ENCODE measurements at places on chromosomes 5 and 9.

- no peak for DNase-seq
These were observed 372.9 kb downstream of the OSTF1 start for GRCh38 chr9:75461183-75461582.

DNA sequence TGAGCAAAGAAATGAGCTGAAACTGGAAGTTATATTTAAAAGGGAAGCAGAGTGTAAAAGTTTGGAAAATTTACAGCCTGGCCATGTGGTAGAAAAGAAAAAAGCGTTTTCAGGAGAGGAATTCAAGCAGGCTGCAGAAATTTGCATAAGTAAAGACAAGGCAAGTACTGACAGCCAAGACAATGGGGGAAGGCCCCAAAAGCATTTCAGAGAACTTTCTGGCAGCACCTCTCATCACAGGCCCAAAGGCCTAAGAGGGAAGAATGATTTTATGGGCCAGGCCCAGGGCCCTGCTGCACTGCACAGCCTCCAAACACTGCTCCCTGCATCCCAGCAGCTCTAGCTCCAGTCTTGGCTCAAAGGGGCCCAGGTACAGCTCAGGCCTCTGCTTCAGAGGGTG, 169.7 kb downstream of the GLIS3 start:
- DNase-seq: no peak

DNA sequence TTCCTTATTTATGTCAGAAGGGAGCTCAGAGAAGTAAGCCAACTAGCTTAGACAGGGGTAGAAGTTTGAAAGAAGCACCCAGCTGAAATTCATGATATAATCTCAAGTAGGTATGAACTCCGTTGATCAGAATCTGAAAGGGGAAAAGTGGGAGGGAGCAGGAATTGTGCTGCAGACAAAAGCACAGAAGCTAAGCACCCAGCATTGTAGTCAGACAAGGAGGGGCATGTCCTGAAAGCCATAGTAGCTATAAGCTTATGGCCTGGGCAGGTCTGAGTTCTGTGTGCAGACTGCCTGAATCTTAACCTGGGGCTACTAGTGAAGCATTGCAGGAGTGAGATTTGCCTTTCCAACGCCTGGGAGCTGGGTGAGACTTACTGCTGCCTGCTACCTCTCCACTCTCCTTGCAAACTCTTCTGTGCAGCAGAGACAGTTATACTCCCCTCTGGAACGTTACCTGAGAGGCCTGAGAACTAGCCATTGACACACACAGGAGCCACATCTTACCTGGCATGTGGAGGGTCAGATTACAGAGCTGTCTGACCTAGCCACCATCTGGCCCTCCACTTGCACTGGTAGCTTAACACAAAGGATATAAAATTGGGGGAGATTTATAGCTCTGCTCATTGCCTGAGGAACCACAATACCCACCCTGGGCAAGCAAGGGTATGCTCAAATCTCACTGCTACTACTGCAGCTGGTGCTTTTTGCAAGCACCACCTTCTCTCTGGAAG, 9.8 kb upstream of the CYLC2 start:
- no peak for DNase-seq

- DNase-seq: no peak
These were observed 854 bp upstream of the ARL15 start for GRCh38 chr5:54311176-54311677.

DNA sequence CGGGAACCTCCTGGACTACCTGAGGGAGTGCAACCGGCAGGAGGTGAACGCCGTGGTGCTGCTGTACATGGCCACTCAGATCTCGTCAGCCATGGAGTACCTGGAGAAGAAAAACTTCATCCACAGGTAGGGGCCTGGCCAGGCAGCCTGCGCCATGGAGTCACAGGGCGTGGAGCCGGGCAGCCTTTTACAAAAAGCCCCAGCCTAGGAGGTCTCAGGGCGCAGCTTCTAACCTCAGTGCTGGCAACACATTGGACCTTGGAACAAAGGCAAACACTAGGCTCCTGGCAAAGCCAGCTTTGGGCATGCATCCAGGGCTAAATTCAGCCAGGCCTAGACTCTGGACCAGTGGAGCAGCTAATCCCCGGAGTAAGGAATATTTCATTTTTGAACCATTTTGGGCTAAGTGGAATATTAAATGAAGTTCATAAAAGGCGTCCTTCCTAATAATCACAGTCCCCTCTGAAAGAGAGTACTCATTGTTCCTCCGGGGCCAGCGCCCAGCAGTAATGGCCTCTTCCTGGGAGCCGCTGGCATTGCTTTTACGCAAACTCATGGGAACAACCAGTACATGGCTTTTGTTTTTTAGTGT, 23.6 kb downstream of the QRFP start:
- DNase-seq: peak; percentile 90

- DNase-seq: no peak
These were observed 42.4 kb upstream of the SV2C start for GRCh38 chr5:76040806-76041205.

- DNase-seq: no peak
These were observed 4.9 kb upstream of the UBTD2 start for GRCh38 chr5:172288465-172288864.

DNA sequence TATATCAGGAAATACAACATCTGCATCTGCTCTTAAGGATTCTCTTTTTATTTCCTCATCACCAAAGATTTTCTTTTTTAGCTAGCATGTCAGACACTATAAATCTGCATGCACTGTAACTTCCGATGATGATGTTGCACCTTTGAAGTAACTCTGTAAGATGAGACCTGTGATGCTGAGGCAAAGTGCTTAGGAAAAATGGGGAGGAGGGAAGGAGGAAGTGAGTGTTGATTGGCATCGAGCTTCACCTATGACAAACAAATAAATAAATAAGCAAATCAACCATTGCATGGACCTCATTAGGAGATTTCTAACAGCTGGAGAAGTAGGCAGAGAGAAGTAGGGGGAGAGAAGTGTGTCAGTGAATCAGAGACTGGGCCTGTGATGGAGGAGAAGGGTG, 52.6 kb downstream of the ENC1 start:
- no peak for DNase-seq

DNA sequence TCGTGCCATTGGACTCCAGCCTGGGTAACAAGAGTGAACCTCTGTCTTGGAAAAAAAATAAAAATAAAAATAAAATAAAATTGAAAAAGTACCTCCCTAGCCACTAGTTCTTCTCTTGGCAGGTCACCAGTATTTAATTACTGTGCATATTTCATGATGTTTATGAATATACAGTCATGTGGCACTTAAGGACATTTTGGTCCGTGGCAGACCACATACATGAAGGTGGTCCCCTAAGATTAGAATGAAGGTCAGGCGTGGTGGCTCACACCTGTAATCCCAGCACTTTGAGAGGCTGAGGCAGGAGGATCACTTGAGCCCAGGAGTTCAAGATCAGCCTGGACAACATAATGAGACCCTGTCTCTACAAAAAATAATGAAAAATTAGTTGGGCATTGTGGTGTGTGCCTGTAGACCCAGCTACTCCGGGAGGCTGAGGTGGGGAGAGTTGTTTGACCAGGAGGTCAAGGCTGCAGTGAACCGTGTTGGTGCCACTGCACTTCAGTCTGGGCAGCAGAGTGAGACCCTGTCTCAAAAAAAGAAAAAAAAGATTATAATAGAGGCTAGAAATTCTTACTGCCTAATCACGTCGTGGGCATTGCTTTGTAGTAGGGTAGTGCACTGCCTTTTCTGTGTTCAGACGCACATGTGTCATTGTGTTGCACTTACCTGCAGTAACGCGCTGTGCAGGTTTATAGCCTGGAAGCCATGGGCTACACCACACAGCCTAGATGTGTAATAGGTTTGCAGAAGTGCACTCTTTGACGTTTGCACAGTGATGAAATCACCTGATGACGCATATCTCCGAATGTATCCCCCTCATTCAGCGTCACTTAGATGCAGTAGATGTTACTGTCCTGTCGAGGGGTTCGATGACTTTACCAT, 12.8 kb downstream of the EHMT1 start:
- DNase-seq: no peak

DNA sequence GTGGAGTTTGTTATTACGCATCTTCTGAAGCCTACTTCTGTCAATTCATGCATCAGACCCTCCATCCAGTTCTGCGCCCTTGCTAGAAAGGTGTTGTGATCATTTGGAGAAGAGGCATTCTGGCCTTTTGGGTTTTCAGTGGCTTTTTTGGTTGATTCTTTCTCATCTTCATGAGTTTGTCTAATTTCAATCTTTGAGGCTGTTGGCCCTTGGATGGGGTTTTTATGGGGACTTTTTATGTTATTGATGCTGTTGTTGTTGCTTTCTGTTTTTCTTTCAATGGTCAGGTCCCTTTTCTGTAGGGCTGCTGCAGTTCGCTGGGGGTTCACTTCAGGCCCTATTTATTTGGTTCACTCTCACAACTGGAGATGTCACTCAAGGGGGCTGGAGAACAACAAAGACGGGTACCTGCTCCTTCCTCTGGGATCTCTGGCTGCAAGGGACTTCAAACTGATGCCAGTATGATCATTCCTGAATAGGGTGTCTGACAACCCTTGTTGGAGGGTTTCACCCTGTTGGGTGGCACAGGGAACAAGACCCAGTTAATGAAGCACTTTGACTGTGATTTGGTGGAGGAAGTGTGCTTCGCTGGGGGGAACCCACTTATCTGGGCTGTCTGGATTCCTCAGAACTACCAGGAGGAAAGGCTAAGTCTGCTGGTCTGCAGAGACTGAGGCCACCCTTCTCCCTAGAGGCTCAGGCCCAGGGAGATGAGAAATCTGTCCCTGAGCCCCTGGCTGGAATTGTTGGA, 226.7 kb upstream of the PTGER4 start:
- DNase-seq: no peak

- no peak for DNase-seq
These were observed 362.6 kb downstream of the PTPRD start for GRCh38 chr9:10250219-10250618.

- no peak for DNase-seq
These were observed 48.8 kb downstream of the KCNT1 start for GRCh38 chr9:135750786-135751185.

- DNase-seq: peak; percentile 92
These were observed 212.0 kb downstream of the ARHGAP26 start for GRCh38 chr5:142981886-142982820.

- DNase-seq: peak; percentile 54
These were observed 178.8 kb downstream of the SPOCK1 start for GRCh38 chr5:137320056-137321045.

DNA sequence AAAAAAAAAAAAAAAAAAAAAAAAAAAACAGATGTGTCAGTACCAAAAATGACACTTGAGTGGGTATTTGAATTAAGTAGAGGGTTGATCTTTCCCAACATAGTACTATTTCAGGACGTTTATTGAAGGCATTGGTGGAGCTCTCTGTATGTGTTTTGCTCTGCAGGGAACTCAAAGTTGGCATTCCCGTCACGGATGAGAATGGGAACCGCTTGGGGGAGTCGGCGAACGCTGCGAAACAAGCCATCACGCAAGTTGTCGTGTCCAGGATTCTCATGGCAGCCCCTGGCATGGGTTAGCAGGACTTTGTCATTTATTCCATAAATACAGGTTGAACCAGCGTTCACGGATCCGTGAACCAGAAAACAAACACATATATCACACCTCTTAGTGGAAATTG, 34.9 kb downstream of the SFXN1 start:
- no peak for DNase-seq

DNA sequence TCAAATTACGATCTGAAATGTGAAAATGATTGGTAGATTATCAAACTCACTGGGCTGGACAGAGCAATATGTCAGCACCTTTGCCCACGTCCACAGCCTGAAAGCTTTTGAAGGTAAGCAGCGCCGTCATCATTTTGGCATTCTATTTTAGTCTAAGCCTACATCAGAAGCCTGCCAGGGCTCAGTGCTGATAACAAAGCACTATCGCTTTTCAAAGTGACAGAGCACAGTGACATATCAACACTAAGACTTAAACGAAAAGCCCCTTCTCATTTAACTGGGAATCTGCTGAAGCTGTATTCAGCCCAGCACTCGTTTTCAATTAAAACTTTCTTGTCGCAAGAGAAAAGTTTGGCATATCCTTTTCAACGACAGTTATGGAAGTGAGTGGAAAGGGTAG, 1076.3 kb downstream of the PTPRD start:
- no peak for DNase-seq

DNA sequence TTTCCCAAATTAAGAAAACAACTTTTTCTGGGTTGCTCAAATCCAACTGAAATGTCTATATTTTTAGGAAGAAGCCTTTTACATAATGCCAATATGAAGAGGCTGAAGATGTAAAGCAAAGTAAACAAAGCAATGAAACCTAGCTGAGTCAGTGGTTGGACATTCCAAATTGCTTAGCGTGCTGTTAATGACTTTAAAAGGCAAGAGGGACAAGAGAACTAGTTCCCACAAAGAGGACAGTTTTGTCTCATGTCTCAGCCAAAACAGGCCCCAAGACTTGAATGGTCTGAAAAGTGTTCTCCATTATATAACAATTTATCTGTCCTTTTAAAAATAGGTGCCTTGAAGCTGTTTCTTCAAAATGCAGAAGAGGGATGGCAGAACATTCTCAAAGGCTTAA, 407.0 kb downstream of the ENC1 start:
- no peak for DNase-seq

GRCh38 chr5:38414348-38414747, 142.1 kb downstream of the LIFR start:
- no peak for DNase-seq

GRCh38 chr9:98479967-98480847, 224.8 kb upstream of the TBC1D2 start:
- no peak for DNase-seq

- no peak for DNase-seq
These were observed 283.9 kb upstream of the ADAMTSL1 start for GRCh38 chr9:18189871-18190670.

DNA sequence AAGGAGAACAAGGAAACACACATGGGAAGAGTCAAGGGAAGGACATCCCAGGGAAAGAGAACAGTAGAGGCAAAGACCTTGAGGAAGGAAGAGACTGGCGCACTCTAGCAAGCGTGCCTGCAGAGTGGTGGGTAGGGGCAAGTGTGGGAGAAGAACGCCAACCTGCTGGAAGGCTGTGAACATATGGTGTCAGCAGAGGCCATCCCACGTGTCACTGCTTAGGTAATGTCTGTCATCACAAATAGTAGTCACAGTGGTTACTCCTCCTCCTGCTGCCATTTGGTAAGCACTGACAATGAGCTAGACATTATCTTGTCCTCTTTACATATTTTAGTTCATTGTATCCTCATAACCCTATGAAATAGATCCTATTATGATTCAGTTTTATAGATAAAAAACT, 206.4 kb upstream of the TRIM32 start:
- no peak for DNase-seq

GRCh38 chr9:120267929-120268328, 312.0 kb downstream of the CDK5RAP2 start:
- no peak for DNase-seq

DNA sequence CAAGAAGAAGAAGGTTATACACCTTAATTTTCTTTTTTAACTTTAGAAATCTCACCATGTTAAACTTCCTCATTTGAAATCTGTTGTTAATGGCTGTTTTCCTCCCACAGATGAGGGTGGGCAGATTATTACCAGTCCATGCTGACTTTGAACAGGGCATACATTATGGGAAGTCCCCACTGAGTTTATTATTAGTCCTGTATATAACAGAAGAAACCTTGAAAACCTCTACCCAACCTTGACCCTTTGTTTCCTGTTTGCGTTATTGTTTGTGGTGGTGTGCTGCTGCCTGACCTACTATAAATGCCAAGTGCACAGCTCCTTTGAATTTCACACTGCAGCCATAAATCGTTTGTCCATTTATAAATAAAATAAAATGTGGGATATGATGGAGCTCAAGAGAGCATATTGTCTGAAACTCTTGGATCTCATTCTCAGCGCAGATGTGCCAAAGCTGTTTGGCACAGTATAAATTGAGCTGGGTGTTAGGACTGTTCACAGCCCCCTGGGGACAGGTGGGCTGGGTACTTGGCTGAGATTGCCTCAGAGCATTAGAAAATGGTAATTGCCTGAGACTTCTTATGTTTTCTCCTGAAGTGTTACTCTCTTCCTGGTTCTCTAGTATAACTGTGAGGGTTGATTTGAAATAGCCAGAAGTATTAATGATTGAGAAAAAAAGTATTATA, 139.6 kb downstream of the SPATA31D1 start:
- no peak for DNase-seq
